ENCODE measurements at places on chromosomes 4 and X. TPM values are rescaled to one million over a fixed set of nuclear protein-coding genes. Genes with fewer than 3 reads are reported as not detected.

ADGRG4 gene
- not detected for total RNA-seq

TEX13B gene
- total RNA-seq, result not detected

SLITRK4 gene
- total RNA-seq, result not detected

SPIN2A gene
- 0.12 TPM for total RNA-seq

NFKB1 gene
- 19.0 TPM for total RNA-seq

MSX1 gene
- total RNA-seq, result 10.1 TPM

CCKAR gene
- total RNA-seq, result not detected

USP26 gene
- not detected for total RNA-seq

DGKK gene
- not detected for total RNA-seq

GUCY2F gene
- total RNA-seq, result not detected

PHKA1 gene
- total RNA-seq, result 29.5 TPM

CBR4 gene
- 3.7 TPM for total RNA-seq

Measured in A549 treated with AZD2906 at 1 μM for 4 hours (cell line).